GDM1 (cell line): ENCODE measurements at places on chromosomes 6 and 20.

- no peak for DNase-seq
Observed at GRCh38 chr6:62803094-62803493, 408.2 kb upstream of the FKBP1C start.

- no peak for DNase-seq
Observed at GRCh38 chr6:122676146-122676545, 65.9 kb downstream of the PKIB start.

- no peak for DNase-seq
Observed at GRCh38 chr6:111486921-111487320, 3.9 kb upstream of the REV3L start.

- no peak for DNase-seq
Observed at GRCh38 chr6:5557506-5557905, 296.2 kb downstream of the FARS2 start.

GRCh38 chr6:166419717-166420116 lies 37.0 kb upstream of the MPC1 start:
- DNase-seq = no peak

DNA sequence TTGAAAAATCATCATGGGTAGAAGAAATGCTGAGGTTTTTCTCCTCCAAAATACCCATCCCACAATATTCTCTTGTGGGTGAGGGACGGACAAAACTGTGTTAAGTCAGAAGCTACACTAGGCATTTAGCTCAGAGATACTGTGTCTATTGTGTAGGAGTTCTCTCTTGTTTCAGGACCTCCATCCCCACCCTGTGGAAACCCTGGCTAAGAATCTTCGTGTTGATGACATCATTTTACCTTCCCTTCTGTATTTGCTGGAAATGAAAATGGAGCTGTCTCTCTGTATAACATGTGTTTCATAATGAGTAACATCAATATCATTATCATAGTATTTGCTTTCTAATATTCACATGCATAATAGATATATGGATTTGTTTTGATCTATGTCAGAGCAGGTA lies 1193.0 kb upstream of the CITED2 start:
- DNase-seq = no peak

GRCh38 chr6:155611742-155612141 lies 156.1 kb upstream of the NOX3 start:
- no peak for DNase-seq

DNA sequence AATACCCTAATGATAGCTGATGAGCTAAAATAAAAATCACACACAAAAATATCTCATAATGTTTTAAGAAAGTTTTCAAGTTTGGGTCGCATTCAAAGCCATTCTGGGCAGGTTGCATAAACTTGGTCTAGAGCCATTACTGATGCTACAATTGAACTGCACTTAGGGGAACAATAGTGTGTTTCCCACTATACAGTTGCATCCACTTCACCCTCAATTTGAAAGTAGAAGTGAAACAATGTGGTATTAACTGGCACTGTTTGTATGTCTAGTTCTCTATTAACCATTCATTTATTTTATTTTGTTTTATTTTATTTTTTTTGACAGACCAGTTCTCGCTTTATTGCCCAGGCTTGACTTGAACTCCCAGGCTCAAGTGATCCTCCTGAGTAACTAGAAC lies 23.0 kb upstream of the STK38 start:
- DNase-seq = no peak

DNA sequence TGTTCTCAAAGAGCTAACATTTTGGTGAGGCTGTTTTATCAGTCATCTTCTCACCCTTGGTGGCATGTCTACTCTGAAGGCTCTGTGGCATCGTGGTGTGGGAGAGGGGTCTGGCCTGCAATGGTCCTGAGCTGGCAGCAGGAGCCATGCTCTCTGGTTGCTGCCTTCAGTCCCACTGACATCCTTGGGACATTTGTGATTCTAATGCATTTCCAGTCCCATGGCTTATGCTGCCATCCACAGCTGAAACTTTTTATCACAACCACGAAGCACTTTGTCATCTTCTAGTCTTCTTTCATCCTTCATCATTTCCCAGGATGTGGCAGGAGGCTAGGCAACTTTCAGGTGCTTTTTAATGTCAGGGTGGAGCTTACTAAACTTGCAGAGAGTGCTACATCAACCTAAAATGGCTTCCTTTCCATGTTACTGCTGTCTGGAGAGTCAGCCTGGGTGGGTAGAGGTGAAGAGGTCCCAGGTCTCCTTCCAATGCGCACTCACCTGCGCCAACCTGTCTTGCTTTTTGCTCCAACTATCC lies 77.1 kb downstream of the GPR63 start:
- no peak for DNase-seq

DNA sequence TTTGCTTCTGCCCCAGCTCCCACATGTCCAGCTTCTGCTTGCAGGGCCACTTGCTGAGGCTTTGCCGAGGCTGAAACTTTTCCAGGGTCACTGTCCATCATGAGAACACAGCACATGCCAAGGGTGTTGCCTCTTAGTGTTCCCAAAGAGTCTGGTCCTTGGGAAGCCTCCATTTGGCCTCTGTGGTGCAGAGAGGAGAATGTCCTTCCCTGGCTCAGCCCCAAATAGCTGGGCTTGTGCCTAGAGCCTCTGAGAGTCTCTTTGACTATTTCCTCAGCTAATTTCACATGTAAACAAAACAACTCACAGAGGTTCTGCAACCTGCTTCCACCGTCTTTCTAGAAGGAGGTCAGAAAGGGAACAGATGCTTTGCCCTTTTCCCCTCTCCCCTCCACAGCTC lies 40.4 kb upstream of the RAB23 start:
- DNase-seq = no peak

- DNase-seq = no peak
Observed at GRCh38 chr6:153781306-153781705, 257.7 kb upstream of the OPRM1 start.

DNA sequence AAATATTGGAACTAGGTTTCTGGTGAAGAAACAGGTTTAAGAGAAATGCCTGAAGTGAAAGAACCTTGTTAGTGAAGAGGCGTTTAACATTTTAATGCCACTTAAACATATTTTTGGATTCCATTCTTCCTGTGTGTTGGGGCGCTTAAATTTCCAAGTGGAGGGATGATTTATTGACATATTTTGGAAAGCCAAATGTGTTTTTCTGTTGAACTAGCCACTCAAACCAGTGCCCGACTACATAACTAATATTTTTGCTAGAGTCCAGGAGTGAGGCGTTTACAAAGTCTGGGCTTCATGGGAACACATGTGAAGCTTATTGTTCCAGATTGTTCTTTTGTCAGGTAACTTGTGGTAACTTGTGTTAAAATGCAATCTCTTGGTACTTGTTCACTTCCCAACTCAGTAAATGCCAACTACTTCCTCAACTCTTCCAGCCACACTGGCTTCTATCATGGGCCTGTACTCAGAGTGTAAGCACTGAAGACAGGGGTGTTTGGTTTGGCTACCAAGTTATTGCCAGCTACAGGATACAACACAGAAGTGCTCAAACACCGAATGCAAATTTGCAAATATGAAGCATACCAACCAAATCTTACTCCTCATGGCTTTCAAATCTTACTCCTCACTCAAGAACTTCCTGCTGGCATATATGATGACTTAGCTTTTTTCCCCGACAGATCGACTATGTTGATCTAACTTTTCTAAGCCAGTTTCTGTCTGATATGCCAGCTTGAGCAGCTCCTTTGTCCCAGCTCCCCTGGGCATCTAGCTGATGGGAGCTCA lies 2.0 kb upstream of the ZNFX1 start:
- DNase-seq = no peak

- no peak for DNase-seq
Observed at GRCh38 chr20:37413379-37413778, 67.4 kb downstream of the SRC start.

DNA sequence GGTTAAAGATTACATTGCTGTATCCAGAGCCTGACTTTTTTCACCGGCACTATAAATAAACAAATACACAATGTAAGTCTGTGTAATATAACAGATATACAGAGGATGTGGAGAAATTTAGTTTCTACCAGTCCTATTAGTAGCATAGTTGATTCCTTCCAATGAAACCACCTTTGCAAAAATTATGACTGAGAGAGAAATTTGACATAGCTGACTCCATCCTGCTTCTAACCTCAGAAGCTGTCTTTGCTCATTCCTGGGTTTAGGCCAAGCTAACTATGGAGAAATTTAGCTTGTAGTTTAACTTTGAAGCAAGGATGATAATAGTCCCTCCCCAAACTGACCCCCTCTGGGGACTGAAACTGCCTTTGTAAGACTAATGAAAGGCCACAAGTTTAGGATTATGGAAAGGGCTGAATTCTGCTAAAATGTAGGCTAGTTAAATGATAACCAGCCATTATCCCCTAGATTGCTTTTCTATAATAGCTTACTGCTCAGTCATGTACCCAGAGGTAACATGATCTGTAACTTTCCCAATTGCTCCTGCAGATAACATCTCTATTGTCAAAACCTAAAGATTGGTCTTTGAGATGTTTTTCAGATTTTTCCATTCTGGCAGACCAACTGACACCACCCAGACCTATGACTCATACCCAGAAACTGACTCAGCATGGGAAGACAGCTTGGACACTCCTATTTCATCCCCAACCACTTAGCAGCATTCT lies 172.8 kb upstream of the ARG1 start:
- no peak for DNase-seq

- DNase-seq = no peak
Observed at GRCh38 chr6:15247500-15248450, 1.9 kb downstream of the JARID2 start.

GRCh38 chr20:33604991-33605370 lies 57.1 kb upstream of the C20orf144 start:
- DNase-seq = no peak

DNA sequence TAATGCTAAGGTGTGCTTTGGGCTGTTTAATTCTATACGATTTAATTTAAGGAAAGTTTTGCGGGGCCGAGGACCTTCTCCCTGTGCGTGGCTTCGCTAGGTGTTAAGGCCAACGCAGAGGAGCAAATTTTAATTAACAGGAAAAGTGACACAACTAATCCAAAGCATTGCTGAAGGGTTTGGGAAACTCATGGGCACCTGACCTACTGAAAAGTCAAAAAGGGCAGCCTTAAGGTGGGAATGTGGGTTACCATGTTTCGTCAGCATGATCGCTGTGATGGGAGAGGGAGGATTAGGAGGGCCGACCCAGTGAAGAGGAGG lies 415 bp upstream of the CUL9 start:
- no peak for DNase-seq

DNA sequence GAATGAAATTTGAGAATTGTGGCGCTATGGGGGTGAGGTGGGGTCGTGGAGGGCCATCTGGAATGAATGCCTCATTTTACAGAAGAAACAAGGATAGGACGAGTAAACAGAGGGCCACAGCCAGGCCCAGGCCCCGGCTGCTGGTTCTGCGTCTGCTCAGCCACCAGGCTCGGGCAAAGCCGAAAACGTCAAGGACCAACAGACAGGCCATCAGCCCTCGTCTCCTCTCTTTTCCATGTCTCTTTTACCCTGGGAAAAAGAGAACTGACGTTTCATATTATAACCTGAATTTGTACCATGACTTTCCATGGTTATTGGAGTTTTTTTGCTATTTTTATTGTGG lies 212.4 kb upstream of the ARID1B start:
- DNase-seq = no peak

GRCh38 chr6:110628330-110628729 lies 151.9 kb upstream of the SLC22A16 start:
- DNase-seq = no peak

DNA sequence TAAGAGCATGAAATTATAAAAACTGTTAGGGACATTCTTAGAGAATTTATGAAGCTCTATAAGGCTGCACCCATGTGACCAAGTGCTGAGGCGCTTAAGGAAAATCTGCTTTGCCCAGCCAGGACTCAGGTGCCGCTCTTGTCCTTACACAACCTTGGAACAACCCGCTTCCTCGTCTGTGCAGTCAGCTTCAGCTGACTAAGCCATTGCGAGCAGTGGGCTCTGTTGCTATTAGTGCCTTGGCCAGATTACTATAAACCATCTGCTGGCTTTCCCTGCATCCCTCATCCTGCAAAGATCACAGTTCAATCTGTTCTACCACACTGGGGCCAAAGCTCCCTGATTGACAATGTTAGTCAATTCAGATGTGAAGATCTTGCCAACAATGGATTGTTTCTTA lies 89.1 kb upstream of the E2F3 start:
- no peak for DNase-seq

- DNase-seq = no peak
Observed at GRCh38 chr6:129329678-129330077, 380.3 kb downstream of the ARHGAP18 start.

DNA sequence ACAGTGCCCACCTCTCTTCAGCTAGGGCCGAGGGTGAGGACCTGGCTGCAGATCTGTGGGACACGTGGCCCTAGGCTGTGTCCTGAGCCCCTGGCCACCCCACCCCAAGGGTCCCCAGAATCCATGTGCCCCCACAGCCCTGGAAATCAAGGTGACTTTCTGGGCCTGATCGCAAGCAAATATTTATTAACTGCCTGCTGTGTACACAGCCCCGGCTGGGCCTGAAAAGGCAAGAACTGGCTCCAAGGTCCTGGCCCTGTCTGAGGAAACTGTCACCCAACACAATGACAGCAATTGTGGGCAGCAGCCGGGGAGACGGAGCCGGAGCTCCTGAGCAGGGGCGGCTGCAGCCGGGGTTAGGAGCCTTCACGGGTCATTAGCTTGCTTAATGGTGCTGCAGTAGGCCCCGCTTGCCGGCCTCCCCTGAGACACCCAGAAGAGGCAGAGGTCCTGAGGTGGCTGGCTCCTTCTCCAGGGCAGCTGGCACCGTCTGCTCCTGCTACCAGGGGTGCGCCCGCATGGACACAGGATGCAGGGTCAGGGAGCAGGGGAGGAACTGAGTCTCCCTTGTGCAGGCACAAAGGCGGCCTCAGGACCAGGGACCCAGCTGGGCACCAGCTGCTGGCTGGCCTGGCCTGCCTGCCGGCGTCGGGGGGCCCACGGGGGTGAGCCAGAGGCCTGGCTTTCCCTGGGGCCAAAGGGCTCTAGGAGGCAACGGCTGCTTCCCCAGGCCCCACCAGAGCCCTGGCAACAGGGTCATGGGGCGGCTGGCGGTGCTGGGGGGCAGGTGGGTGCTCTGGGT lies 24.1 kb downstream of the NPEPL1 start:
- no peak for DNase-seq

GRCh38 chr6:159201336-159201735 lies 32.1 kb downstream of the FNDC1 start:
- DNase-seq = no peak

- no peak for DNase-seq
Observed at GRCh38 chr6:82744286-82745015, 321.2 kb downstream of the UBE3D start.

- DNase-seq = no peak
Observed at GRCh38 chr6:54115966-54116365, 4.7 kb downstream of the MLIP start.

- DNase-seq = no peak
Observed at GRCh38 chr6:161238081-161238480, 35.8 kb downstream of the AGPAT4 start.

GRCh38 chr20:1479831-1480595 lies 11.2 kb downstream of the SIRPB2 start:
- DNase-seq = no peak

GRCh38 chr6:78842953-78843352 lies 24.4 kb upstream of the IRAK1BP1 start:
- DNase-seq = no peak
